ENCODE measurements at places on chromosomes 1 and 21. TPM values are rescaled to one million over a fixed set of nuclear protein-coding genes. Genes with fewer than 3 reads are reported as not detected.

DNA sequence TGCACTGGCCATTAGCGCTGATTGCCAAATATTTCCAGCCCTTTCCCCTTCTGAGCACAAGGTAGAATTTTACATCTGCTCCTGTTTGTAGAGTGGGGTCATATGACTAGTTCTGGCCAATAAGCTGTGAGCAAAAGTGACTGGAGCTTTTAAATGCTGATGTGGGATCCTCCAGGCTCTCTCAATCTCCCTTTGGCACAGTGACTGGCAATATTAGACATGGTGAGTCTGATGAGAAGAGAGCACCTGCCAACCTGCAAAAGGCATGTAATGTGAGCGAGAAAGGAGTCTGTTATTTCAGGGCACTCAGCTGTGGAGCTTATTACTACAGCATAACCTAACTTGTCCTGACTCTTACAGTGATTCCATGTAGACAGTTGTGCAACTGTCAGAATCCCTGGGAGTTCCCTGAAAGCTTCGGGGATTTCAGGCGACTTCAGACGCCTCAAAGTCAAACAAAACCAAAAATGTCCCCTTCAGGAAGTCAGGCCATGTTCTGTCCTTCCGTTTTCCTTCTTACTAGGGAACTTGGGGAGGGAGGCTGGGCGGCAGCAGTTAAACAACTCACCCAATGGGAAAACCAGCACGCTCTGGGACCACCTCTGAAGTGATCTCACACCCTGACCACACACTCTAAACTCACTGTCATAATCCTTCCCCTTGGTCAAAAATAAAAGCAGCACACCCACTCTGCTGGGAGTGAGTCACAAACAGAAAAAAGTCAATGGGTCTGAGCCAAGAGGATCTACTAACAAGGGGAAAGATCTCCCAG lies 3.6 kb upstream of the RASSF5 start:
- H3K27ac ChIP-seq, result peak overlapping the region; percentile 74
- peak; percentile 64 for DNase-seq
- H3K36me3 ChIP-seq, result no peaks in the 10 kb centered on the region
- peaks cover 15% of the 10 kb centered on the region for H3K4me1 ChIP-seq

DNA sequence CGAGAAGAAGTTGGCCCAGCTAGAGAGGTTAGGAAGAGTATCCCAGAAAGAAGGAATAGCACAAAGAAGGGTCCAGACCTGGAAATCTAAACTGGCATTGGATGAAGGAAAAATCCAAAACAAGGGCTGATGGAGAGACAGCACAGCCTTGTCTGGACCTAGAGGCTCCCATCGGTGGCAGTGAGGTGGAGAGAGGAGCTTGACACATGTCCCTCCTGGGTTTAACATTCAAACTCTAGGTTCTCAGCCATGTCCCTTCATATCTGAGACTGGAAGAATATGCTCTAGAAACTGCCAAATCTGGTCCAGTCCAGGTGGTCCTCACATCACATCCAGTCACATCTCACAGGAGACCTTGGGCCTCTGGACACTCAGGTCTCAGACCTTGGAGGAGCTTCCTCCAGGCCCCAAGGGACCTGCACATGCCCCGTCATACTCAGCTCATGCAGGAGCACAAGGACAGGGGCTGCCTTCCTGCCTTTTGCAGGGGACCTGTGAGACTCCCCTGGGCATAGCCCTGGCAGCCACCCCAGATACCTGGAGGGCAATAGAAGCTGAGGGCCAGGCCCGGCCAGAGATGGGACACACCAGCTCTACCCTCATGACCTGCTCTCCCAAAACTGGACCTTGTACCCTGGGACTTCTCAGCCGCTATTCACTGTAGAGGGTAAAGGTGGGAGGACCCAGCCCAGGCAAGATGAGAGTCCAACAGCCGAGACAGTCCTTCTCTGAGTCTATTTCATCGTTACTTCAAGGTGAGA lies 7.5 kb downstream of the TMEM125 start:
- no peak overlapping the region for H3K27ac ChIP-seq
- H3K27me3 ChIP-seq, result no peaks in the 10 kb centered on the region
- H3K36me3 ChIP-seq, result no peaks in the 10 kb centered on the region
- H3K4me1 ChIP-seq, result no peaks in the 10 kb centered on the region
- no peak overlapping the region for H3K4me3 ChIP-seq

- no peak for DNase-seq
- H3K36me3 ChIP-seq, result no peaks in the 10 kb centered on the region
- no peak overlapping the region for H3K27ac ChIP-seq
- no peaks in the 10 kb centered on the region for H3K4me1 ChIP-seq
These were observed 119.1 kb downstream of the RGS7 start for GRCh38 chr1:241237873-241238272.

MPZ gene
- 2.4 TPM for polyA plus RNA-seq

GRCh38 chr21:35475762-35476161 lies 426.7 kb upstream of the RUNX1 start:
- DNase-seq, result no peak
- H3K4me3 ChIP-seq, result no peak overlapping the region
- H3K27me3 ChIP-seq, result no peaks in the 10 kb centered on the region
- no peak overlapping the region for H3K27ac ChIP-seq
- no peaks in the 10 kb centered on the region for H3K4me1 ChIP-seq

GRCh38 chr1:91091812-91092211 lies 70.0 kb upstream of the ZNF644 start:
- no peak overlapping the region for H3K4me3 ChIP-seq
- H3K4me1 ChIP-seq, result no peaks in the 10 kb centered on the region
- no peaks in the 10 kb centered on the region for H3K36me3 ChIP-seq
- H3K27ac ChIP-seq, result no peak overlapping the region
- H3K27me3 ChIP-seq, result no peaks in the 10 kb centered on the region

- no peaks in the 10 kb centered on the region for H3K36me3 ChIP-seq
- H3K4me3 ChIP-seq, result no peak overlapping the region
- no peaks in the 10 kb centered on the region for H3K4me1 ChIP-seq
- H3K27ac ChIP-seq, result no peak overlapping the region
- H3K27me3 ChIP-seq, result peaks cover under 1% of the 10 kb centered on the region
- no peak for DNase-seq
These were observed 3.3 kb upstream of the MX2 start for GRCh38 chr21:41358193-41359166.

KCNQ4 gene
- 1.9 TPM for polyA plus RNA-seq

RSPH1 gene
- not detected for polyA plus RNA-seq

TEX38 gene
- polyA plus RNA-seq, result not detected

DNA sequence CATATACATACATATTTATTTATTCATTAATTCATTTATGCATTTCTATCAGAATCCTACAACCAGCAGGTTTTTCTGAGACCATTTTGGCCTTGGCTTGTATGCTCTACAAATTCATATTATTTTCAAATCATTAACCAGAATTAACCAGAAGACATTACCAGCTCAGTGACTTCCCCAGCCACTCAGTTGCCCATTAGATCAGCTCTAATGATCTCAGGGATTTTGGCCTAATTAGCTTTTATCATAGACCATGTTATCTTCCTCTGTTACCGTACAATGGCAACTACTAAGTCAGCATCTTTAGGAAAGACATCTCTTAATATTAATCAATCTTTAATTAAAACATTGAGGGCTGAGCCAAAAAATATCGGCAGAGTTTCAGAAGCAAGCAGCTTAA lies 90.3 kb upstream of the BMP8A start:
- H3K36me3 ChIP-seq, result no peaks in the 10 kb centered on the region
- no peak for DNase-seq
- no peaks in the 10 kb centered on the region for H3K27me3 ChIP-seq
- H3K27ac ChIP-seq, result no peak overlapping the region

DNA sequence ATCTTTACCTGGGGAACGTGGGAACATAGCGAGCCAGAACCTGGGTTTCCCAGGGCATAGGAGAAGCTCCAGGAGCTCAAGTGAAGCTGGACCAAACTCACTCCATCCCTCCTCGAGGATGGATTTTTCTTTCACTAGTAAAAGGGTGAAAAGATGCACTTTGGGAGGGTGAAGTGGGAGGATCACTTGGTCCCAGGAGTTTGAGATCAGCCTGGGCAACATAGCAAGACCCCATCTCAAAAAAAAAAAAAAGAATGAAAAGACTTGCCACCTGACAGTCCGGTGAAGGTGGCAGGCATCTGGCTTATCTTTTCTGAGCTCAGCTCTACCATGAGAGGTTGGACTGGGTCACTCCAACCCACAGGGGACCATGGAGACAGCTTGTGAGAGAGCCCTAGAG lies 42.3 kb downstream of the CHAF1B start:
- no peak overlapping the region for H3K27ac ChIP-seq
- no peaks in the 10 kb centered on the region for H3K36me3 ChIP-seq
- no peak for DNase-seq

- H3K4me3 ChIP-seq, result no peak overlapping the region
- no peak for DNase-seq
- no peaks in the 10 kb centered on the region for H3K27me3 ChIP-seq
- peaks cover 24% of the 10 kb centered on the region for H3K4me1 ChIP-seq
- no peaks in the 10 kb centered on the region for H3K36me3 ChIP-seq
These were observed 42.7 kb downstream of the NIBAN1 start for GRCh38 chr1:184931566-184931965.

GRCh38 chr1:16076865-16077238 lies 3.4 kb upstream of the FAM131C start:
- H3K4me1 ChIP-seq, result no peaks in the 10 kb centered on the region
- H3K36me3 ChIP-seq, result no peaks in the 10 kb centered on the region
- H3K27ac ChIP-seq, result no peak overlapping the region
- H3K27me3 ChIP-seq, result peaks cover 2% of the 10 kb centered on the region
- H3K4me3 ChIP-seq, result no peak overlapping the region
- DNase-seq, result peak; percentile 53
